Stimulated activated CD8-positive, alpha-beta memory T cell treated with anti-CD3 and anti-CD28 coated beads, Interleukin-4, amount 100 ng/mL, for 1 hour (primary cell): ENCODE measurements at places on chromosomes 3 and 15.

DNA sequence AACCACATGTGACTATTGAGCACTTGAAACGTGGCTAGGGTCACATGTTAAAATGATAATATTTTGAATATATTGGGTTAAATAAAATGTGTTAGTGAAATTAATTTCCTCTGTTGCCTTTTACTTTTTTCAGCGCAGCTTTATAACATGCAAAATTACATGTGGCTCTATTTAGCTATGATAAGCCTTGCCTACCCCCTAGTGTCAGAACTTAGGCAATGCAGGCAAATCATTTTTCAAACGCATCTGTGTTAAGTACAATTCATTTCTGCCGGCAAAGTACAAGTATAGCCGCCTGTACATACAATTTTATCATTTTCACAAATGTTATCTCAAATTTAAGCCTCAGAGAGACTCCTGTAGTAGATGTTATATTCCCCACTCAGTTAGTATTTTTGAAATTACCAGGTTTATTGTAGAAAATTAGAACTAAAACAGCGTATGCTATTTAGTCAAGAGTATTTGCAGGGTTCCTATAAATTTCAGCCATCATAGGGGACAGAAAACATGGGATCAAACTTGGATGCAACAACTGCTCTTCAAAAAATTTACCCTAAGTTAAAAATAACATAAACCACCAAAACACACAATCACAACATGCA, 56.1 kb downstream of the TAFA4 start:
- no peak for DNase-seq

DNA sequence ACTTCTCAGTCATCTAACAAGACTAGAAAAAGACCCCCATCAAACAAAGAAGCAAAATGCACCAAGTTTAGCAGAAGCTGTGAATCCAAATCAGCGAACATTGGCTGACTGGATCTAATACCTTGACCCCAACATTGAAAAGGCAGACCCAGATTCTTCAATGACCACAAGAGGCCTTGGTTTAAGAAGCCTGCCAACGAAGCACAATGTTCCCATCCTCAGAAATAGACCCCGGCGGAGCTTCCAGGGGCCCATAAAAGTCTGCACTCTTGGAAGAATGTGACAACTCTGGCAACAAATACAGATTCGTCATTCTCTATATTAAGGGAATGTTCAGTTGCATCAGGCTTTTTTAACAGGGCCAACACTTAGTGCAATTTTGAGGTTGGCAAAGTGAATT, 112.8 kb upstream of the BCL6 start:
- no peak for DNase-seq

GRCh38 chr15:47196048-47196447, 521.3 kb upstream of the SEMA6D start:
- no peak for DNase-seq

DNA sequence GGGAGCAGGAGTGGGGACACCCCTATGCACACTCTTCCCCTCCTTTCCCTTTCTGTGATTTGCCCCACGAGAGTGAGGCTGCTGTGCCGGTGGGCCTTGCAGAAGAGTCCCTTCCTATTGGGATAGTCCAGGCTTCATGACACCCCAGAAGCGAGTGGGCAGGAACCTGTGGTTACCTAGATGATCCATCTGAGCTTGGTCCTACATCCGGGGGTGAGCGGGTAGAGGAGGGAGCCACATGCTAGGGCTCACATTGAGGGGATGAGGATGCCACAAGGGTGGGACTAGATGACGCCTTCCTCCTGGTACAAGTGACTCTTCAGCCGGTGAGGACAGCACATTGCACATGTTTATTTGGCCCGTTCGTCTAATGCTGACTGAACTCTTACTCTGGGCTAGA, 43.1 kb upstream of the ADPGK start:
- no peak for DNase-seq
